NCI-H1105 (cell line): ENCODE measurements at places on chromosomes 12 and 14.

DNA sequence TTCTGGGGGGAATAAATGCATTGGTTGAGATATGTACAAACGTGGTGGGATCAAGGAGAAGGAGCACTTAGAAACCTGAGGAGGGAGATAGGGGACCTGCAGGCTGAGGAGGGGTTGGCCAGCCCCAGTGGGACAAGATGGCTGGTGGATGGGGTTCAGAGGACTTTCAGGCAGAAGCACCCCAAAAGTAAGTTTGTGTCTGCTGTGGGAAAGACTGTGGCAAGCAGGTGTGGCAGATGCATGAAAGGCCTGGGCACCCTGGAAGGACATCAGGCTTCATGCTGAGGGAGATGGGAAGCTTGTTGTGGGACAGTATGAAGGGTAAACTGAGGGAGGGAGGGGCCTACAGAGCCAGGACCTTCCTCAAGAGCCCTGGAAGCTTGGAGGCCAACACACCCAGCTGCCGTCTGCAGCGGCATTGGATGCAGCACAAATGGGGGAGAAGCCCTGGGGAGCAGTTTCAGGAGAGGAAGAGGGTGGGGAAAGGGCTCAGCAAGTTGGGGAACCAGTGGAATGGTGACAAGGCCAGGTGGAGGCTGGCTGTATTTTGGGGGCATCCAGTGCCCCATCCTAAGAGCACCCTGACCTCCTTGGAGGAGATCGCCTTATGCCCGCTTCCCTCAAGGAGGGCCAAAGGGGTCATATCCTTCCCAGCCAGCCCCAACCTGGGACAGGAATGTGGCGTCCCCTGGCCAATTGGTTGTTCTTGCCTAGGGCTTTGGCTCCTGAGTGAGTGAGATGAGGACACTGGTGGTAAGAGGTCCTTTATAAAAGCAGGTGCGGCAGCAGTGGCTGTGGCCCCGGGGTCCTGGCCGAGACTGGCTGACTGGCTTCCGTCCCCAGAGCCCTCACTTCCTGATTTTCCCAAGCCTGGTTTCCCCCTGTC, 20.7 kb downstream of the NFKBIA start:
- no peak for DNase-seq

DNA sequence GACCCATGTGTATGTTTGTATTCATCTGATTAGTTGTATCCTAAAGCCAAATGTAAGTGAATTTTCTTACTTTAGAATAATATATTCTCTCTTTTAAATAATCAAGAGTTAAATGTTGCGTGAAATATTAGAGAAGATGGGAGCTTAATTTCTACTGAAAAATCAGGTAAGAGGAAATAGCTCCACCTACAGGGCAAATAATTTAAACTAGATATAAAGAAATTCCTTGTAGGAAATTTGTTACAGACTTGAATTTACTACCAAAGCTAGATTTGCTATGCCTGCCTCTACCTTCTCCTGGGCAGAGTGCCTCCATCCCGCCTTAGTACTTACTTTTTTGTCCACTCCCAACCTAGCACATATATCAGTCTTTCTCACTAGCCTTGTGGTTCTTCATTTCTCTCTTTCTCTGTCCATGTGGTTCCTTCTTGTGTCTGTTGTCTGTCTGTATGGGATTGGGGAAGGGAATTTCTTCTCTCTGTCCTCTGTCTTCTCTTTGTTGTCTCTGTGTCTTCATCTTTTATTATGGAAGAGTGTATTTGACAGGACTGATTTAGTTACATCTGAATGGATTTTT, 44.7 kb downstream of the PALS1 start:
- peak; percentile 45 for DNase-seq

DNA sequence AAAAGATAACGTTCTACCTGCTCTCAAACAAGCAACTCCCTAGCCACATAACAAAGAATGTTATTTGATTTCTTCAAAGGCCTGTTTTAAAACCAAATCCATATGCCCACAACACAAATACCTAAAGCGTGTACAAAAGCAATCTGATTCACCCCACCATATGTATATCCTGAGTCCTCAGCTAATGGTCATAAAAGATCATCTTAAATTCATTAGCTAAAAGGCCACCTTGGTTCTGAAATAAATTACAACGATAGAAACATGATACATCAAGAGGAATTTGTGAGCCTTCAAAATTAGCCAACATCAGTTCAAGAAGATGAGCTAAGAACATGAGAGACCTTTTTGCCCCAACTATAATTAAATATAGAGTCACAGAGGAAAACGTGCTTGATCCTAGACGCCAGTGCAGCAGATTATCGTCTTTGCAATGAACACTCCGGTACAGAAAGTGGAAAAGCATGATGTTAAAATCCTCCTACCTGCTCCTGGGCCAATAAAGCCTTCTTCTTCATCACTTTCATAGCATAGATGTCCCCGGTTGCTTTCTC, 20.0 kb downstream of the CIT start:
- DNase-seq, result no peak

- DNase-seq, result peak; percentile 61
Observed at GRCh38 chr12:110501399-110501751, 536 bp downstream of the VPS29 start.

- DNase-seq, result no peak
Observed at GRCh38 chr14:45136399-45136798, 669 bp downstream of the FANCM start.

GRCh38 chr12:64669270-64669842, 59.1 kb downstream of the RASSF3 start:
- DNase-seq, result no peak

GRCh38 chr12:6166808-6167207, 33.4 kb upstream of the CD9 start:
- DNase-seq, result no peak

- no peak for DNase-seq
Observed at GRCh38 chr12:47414511-47414910, 291.3 kb downstream of the RPAP3 start.

- no peak for DNase-seq
Observed at GRCh38 chr12:53346491-53346890, 10.3 kb upstream of the SP7 start.

- DNase-seq, result no peak
Observed at GRCh38 chr14:52845081-52845480, 53.7 kb upstream of the GNPNAT1 start.

DNA sequence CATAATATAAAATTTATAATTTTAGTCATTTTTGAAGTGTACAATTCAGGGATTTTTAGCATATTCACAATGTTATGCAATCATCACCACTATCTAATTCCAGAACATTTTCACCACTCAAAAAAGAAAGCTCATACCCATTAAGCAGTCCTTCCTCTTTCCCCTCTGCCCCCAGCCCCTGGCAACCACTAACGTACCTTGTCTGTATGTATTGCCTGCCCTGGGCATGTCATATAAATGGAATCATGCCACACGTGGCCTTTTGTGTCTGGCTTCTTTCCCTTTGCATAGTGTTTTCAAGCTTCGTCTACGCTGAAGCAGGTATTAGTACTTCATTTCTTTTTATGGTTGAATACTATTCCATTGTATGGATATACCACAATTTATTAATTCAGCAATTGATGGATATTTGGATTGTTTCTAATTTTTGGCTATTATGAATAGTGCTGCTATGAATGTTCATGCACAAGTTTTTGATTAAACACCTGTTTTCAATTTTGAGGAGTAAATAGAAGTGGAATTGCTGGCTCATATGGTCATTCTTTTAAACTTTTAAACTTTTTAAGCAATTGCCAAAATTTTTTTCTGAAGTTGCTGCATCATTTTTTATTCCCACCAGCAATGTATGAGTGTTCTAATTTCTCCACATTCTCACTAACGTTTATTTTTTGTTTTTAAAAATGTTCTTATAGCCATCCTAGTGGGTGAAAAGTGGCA, 1.6 kb upstream of the SSTR1 start:
- DNase-seq, result no peak

DNA sequence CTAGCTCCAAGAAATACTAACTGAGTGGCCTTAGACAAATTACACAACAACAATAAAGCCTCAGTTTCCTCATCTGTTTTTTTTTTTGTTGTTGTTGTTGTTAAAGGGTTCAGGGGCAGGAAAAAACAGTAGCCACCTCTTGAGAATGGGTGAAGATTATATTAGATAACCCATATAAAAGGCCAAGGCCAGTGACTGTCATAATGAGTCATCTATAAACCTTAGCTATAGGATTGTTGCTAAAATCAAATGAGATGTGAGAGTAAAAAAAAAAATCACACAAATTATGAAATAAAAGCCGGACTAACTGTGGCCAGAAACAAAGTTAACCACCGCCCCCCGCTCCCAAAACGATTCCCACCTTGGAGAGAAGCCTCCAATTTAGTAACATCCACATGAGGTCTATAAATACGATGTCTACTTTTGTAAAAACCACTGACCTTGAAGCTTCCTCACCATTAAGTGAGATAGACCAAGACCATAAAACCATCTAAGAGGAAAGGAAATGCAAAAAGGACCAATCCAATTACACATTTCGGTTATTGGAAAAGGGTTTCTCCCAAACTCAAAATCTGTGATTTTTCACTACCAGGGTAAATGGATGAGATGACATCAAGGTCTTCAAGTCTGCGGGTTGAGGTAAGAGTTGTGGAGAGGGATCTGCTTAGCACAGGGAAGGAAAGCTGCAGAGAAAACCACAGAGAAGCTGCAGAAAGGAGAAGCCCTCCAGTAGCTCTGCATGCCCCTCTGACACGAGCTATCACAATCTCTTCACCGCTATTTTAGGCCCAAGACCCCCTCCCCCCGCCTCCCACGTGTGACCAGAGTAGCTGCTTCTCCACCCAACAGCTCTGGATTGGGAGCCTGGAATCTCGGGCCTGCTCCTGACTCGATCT, 1.0 kb downstream of the NAA25 start:
- DNase-seq, result no peak

DNA sequence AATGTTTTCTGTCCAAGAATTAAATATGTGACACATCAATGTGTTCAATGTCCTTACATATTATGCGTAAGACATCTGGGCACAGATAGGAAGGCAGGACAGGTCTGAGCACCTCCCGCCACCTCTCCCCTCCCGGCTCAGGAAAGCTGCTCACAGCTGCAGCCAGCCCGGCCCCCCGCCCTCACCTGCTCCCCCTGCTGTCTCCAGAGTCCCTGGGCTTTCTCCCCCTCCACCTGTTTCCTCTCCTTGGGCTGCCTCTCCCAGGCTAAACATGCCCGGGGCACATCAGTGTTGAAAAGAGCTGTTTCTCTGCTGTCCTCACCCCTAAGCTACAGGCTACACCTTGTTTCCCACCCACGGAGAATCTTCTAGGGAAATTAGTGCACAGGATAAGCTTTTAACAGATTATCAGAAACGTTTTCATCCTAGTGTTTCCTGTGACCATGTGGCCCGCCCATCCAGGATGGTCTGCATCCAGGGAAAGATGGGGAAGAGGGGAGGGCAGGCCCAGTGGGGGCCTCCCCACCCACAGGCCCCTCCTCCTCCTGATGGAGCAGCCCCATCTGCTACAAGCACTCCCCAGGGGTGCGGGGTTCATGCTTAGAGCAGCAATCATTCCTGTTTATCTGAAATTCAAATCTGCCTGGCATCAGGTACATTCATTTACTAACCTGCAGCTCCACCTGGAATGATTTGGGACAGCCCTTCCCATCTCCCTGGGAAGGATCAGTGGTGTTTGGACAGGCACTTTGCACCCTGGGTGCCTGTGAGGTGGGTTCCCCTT, 273.8 kb upstream of the SFSWAP start:
- DNase-seq, result no peak

- no peak for DNase-seq
Observed at GRCh38 chr14:44530475-44530874, 23.4 kb upstream of the FSCB start.

DNA sequence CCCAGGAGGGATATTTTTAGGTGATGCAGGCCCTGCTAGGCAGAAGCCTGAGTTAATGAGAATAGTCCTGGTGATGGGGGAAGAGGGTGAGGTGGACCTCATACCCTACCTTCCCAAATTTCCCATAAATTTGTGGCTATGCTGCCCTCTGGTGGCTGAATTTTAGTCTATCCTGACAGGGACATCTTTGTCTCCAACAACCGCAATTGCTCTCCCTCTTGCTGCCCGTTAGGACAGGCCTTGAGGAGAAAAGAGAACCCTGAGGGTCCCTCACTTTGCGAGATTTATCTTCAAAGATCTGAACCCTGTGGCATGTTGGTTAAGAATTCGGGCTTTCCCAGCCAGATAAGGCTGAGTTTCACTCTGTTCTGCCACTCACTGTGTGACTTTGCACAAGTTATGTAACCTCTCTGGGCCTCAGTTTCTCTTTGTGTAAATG, 9.8 kb upstream of the ZNF385A start:
- DNase-seq, result peak; percentile 33

- no peak for DNase-seq
Observed at GRCh38 chr14:103228076-103228806, 105.0 kb downstream of the TNFAIP2 start.

DNA sequence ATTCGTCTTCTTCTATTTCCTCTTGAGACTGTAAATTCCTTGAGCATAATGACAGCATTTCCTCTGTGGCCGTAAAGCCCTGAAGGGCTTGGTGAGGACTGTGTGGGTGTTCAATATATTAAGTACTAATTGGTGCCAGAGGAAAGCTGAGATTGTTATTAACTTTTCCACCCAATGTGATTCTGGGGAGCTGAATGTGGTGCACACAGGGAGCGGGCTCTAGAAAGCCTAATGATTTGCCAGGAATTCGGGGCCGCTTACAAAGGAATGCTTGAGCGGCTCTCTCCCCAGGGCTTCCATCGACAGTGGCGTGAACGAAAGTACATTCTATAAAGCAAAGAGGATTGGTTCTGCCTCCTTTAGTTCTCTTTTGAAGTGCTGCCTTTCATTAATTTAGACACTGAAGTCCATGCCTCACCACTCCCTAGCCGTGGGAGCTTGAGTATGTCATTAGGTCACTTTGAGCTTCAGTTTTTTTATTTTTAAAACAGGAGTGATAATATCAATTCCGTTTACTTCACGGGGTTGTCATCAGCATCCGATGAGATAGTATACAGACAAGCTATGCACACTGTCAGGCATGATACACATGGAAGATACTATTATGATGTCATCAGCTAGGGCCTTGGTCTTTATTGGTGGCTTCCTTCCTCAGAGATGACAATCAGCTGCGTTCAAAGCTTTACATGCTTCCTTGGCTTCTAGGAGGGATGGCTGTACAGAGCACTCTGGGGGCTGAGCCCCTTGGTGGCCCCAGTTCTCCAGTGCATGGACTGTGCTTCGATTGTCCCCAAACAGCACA, 11.0 kb upstream of the GSG1 start:
- no peak for DNase-seq

GRCh38 chr12:85441741-85442140, 161.7 kb downstream of the ALX1 start:
- no peak for DNase-seq
